Hepatocyte (in vitro differentiated cells): ENCODE measurements at places on chromosomes 13 and 19. TPM values are rescaled to one million over a fixed set of nuclear protein-coding genes. Genes with fewer than 3 reads are reported as not detected.

The GARIN5A gene
- 2.7 and 5.0 TPM in 2 replicates for total RNA-seq

The CYP4F8 gene
- total RNA-seq: not detected in 2 replicates

The ADM5 gene
- 0.12 and 0.50 TPM in 2 replicates for total RNA-seq

The DNAAF3 gene
- 0.17 and 1.9 TPM in 2 replicates for total RNA-seq

The RNF17 gene
- not detected in 2 replicates for total RNA-seq

The USE1 gene
- total RNA-seq: 22.4 and 26.9 TPM in 2 replicates

The IGSF23 gene
- total RNA-seq: 2.1 TPM in 2 replicates

The SYNE4 gene
- 6.5 and 8.9 TPM in 2 replicates for total RNA-seq

The CEACAM19 gene
- total RNA-seq: 2.8 and 5.1 TPM in 2 replicates
